ENCODE measurements at places on chromosomes 4 and X.

DNA sequence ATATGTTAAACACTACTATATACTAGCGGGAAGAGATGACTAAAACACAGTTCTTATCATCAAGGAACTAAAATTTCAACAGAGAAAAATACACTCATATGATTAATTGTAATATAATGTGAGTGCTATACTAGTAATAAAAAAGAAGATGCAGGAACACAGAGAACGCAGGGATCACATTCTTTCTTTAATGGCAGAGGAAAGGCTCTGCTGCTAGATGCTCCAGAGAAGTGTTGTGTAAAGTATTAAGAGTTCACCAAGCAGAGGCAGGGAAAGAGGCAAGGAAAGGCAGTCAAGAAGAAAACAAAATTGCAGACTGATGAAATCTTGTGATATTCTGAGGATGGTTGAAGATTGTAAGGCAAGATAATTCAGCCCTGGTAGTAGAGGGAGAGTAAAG is 394.7 kb downstream of the PDGFC start:
- DNase-seq = no peak

- no peak for DNase-seq
Observed at GRCh38 chr4:165198329-165198728, 9.0 kb upstream of the KLHL2 start.

DNA sequence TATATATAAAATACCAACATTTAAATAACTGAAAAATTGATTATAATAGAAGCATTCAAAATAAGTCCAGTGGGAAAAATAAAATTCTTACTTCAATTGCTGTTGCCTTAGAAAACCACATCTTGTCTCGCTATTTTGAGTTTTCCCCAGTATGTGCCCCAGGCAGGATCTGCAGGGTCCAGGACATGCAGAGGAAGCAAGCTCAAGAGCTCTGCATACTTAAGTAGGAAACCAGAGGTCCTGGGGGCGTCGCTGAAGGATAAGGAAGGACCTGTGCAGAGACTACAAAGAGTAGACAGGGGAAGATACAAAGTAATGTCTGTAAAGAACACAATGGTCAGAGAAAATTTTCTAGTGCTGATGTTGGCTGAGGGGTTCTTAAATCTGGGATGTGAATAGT is 310.5 kb upstream of the EMCN start:
- DNase-seq = no peak

GRCh38 chr4:46390355-46391058 is 579 bp upstream of the GABRA2 start:
- DNase-seq = no peak

DNA sequence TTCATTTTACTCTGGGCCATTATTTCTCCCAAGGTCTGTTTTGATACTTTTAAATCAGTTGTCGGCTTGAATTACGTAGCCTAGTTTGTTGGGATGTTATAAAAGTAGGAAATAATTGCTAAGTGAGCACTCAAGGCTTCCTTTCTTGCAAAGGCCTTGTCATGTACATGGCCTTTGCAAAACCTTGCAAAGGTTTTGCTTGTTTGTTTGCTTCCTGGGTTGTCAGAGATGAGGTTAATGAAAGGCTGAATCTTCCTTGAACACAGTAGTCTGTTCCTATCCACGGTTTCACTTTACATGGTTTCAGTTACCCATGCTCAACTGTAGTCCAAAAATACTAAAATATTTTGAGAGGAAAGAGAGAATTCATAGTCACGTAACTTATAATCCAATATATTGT is 113.5 kb downstream of the NAA11 start:
- DNase-seq = no peak

DNA sequence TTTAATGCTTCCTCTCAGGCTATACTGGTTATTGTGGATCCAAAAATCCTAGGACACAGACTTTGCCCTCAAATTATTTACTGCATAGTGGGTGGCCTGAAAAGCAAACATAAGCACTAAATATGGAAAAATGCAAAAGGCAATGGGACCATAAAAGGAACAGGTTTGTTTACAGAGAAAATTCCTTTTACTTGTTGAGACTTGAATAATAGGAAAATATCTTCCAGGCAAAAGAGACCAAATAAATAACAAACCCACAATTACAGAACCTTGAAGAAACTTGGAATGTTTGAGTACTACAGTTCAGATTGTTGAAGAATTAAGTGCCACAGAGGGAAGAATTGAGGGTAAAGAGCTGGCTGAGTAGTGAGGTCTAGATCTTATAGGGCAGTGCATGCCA is 711.0 kb downstream of the C4orf33 start:
- no peak for DNase-seq

DNA sequence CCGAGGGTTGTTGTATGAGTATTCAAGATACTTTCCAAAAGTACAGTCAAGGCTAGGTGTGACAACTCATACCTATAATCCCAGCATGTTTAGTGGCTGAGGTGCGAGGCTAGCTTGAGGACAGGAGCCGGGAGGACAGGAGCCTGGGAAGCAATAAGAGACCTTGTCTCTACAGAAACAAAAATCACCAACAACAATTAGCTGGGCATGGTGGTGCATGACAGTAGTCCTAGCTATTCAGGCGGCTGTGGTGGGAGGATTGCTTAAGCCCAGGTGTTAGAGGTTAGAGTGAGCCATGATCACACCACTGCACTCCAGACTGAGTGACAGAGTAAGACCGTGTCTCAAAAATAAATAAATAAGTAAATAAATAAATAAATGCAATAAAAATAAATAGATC is 91.6 kb downstream of the TLL1 start:
- DNase-seq = no peak

GRCh38 chr4:38612646-38613414 is 51.2 kb upstream of the KLF3 start:
- peak; percentile 60 for DNase-seq

Data from NCI-H2171 treated with DMSO at 0.1 percent for 48 hours (cell line).